ENCODE measurements at places on chromosomes 13 and 19.

DNA sequence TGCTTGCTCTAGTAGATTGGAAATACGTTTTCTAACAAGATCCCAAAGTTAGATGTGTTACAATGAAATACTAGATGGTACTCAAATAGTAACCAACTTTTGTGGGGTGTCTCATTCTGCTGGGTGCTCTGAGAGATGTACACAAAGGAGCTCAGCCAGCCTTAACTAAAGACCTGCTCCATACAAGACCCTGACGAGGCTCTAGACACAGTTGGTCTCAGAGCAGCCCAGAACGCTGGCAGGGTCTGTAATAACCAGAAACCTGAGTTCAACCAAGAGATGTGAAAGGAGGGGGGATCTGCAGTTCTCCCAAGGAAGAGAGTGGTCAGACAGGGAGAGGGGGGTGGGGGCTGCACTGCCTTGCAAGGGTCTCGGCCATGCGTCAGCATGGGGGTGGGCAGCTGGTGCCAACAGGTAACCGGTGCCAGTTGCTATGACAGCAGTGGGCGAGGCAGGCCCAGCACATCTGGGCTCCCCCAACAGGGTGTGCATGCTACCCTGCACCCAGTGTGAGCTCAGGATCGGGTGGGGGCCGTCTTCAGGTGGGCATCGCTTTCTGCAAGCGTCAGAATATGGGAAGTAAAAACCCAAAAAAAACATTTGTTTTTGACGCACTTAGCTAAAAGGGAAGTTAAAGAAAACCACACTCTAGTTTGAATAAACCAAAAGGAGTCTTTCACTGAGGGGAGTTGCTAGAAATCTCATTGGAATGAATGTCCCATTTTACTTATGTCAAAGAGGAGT is 68.0 kb upstream of the GPR183 start:
- no peak for DNase-seq

GRCh38 chr19:53424968-53425597 is 6.7 kb upstream of the ZNF761 start:
- peak; percentile 57 for DNase-seq

GRCh38 chr19:49468746-49469447 is 5.1 kb upstream of the FLT3LG start:
- DNase-seq, result peak; percentile 51

GRCh38 chr13:114122127-114122511 is 10.3 kb downstream of the RASA3 start:
- DNase-seq, result no peak

GRCh38 chr13:109667807-109668291 is 118.5 kb downstream of the IRS2 start:
- DNase-seq, result no peak

Data from ELR (cell line).